ENCODE measurements at places on chromosomes 16 and 17.

- DNase-seq: no peak
Measured at GRCh38 chr17:17295141-17295540, 8.0 kb upstream of the NT5M start.

DNA sequence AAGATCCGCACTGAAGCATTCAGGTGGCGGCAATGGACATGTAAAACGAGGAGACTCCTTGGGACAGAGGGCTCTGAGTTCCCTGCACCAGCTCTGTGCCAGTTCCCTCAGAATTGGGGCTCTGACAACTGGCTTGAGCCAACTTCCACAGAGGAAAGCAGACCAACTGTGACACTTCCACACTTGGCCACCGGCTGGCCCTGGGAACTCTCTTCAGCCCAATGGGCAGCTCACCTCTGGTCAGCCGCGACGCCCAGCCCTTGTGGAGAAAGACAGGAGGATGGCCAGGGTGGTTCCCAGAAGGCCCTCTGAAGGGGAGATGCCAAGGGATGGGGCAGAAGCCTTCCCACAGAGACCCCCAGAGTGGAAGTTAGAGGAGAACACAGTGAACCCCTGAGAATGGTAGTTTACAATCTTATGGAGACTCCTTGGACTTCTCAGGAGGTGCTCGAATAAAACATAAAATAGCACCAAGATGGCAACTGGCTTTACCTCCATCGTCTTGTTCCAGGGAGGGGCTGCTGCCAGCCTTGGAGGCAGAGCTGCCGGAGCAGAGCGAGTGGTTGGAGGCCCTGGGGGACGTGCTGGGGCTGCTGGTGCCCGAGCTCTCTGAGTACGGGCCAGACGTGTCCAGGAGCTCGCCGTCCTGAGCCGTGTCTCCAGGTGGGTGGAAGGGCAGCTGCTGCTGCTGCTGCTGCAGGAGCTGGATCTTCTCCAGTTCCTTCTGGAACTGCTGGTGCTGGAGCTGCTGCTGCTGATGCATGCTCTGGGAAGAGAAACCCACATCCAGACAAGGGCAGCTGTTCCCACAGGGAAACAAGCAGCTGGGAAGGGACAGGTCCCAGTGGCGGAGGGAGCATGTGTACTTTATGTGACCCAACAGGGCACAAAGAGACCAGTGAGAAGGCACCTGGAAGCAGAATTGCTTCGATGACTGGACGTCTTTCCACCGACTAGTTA, 35.0 kb upstream of the ICAM2 start:
- DNase-seq: no peak

DNA sequence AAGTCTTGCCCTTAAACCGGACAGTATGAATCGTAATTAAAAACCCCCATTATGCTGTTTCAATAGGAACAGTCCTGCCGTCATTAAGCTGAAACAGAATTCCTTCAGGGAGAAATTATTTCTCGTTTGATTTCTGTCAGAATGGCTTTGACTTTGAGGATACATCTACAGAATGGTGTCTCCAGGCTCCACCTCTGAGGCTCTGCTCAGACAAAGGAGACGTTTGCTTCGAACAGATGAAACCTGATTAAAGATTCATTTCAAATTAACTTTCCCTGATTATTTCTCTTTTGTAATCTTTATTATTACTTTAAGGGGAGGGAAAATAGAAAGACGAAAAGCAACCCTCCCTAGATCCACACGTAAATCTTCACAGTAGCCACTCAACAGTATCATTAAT, 106.9 kb downstream of the TMEM114 start:
- DNase-seq: no peak

GRCh38 chr16:48052731-48053417, 102.9 kb downstream of the ABCC12 start:
- DNase-seq: no peak

DNA sequence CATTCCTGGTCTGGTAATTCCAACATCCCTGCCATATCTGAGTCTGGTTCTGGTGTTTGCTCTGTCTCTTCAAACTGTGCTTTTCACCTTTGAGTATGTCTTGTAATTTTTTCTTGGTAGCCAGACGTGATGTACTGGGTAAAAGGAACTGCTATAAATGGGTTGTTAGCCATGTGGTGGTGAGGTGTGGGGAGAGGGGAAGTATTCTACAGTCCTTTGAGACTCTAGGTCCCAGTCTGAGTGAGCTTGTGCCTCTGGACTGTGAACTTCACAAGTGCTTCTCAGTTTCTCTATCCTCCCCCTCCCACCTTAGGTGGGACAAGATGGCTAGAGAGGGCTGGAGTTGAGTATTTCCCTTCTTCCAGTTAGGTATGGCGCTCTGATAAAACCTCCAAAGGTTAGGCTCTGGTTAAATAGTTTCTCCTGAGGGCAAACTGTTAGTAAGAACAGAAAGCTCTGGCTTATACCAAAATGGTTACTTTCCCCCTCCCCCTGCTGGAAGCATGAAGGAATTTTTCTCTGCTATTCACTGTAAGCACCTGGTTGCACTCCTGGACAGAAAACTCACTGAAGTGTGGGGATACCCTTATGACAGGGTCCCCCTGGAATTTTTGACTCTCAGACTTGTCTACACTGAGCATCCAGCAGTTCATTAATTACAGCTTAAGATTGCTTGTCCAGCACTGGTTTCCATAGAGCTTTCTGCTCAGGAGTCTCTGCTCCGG, 87.8 kb downstream of the MARCHF10 start:
- no peak for DNase-seq

DNA sequence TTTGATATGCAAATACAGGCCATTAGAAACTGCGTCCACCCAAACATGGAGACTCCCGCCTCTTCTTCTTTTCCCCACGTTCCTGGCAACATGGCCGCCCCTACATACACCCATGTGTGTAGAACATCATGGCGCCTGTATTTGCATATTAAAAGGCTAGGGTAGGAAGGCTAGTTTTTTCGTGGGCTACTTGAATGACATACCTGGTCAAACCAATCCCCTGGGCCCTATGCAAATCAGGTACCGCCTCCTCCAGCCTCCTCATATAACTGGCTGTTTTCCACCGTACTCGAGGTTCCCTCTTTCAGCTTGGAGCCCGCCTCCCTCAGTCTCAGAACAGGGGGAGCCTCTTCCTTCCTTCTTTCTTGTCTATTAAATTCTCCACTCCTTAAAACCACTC, 840 bp upstream of the CD300LB start:
- DNase-seq: no peak

- no peak for DNase-seq
Measured at GRCh38 chr16:9996221-9996620, 186.0 kb downstream of the GRIN2A start.

DNA sequence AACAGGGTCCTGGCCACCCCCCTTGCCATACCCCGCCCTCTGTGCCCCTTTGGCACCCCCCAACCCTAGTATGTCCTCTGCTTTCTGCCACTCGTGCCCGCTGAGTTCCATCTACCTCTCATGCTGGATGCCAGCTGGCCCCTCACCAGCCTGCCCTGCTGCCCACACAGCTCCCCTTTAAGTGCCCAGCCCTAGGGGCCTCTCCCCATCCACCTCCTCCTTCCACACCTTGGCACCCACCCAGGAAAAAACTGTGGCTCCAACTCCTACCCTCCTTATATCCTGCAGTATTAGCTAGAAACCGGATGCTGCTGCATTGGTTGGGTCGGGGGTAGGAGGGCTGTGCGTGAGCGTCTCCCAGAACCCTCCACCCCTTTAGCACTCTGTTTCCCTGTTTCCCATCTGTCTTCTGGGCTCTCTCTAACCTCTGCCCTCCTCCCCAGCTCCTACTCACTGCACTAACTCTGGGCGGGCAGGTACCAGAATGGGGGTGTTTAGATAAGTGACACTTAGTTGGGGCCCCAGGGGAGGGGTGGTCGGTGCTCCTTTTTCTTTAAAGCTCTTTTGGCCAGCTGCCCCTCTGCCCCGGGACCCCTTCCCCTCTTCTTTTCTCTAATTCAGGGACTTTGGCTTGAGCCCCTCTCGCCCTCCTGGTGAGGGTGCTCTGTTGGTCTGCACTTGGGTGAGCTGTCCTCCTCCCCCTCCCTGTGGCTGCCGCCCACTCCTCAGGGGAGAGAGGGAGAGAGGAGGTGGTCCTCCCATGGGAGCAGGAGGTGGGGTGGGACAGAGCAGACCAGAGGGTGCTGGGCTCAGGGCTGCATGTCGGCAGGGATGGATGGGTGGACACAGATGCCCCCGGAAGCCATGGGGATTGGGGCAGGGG, 9.9 kb downstream of the NR1D1 start:
- no peak for DNase-seq

GRCh38 chr16:52251495-52251894, 295.4 kb downstream of the TOX3 start:
- no peak for DNase-seq

DNA sequence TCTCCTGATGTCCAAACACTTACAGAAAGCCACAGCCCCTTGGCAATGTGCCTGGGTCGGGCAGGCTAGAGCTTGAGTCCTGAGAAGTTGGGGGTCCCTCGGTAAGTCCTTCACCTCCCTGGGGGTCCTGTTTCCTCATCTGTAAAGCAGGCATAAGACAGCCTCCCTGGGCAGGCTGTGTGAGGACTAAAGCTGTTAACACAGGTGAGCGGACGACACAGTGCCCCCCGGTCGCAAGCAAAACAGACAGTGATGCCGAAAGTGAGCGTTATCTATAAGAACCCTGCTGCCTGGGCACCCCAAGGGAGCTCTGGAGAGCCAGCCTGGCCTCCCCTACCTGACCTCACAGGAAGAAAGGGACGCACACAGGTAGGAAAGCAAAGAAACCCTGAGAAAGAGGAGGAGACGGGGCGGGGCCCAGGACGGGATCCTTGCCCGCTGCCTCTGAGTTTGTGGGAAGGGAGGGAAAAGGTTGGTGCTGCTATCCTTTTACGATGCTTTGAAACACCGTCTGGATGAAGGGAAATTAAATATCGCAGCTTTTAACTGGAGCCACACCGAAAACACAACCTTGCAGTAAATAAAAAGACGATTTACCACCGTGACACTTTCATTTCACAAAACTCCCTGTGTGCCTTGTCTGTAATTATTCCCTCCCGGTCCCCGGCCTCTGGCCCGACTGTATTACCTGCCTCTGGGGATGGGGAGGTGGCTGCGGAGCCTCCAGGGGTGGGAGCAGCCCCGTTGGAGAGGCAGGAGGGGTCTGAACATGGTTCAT, 67.1 kb downstream of the ENGASE start:
- DNase-seq: no peak

DNA sequence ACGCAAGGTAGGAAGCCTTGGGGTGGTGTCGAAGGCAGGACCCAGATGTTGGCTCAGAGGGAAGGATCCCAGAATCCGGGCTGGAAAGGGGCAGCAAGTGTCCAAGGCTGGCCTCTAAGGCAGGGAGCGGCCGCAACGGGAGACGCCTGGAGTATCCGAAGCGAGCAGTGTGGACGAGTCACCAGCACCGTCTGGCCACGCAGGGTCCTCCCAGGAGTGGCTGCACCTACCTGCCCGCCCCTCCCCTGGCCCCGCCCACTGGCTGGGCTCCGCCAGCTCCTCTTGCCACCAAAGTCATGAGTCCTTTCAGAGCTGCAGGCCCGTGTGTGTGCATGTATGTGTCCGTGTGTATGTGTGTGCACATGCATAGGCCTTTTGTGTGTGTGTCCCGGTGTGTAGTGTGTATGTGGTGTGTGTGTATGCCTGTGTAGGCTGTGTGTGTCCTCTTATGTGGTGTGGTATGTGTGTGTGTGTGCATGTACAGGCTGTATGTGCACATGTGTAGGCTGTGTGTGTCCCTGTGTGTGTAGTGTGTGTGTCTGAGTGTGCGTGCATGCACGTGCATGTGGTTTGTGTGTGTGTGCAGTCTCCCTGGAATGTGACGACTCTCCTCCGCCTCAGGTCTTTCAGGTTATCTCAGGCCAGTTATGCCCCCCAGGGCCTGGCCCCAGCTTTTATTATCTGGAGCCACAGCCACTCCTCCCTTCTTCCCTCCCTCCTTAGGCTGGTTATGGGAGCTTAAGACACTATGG, at the start of gene PRSS8:
PRSS8 (minus strand) TSS at position 193 of the 752 bp plus-strand sequence. CDS start 229 bp downstream, outside the sequence.
- no peak for DNase-seq

GRCh38 chr16:3029491-3030221, 5.8 kb downstream of the THOC6 start:
- DNase-seq: no peak

All from stimulated activated CD4-positive, alpha-beta T cell treated with anti-CD3 and anti-CD28 coated beads, Interleukin-2, amount 100 ng/mL, for 4 hours (primary cell).